NAMALWA (cell line): ENCODE measurements at places on chromosomes 2 and 18.

GRCh38 chr2:203739351-203739750 lies 32.9 kb downstream of the CD28 start:
- no peak for DNase-seq

DNA sequence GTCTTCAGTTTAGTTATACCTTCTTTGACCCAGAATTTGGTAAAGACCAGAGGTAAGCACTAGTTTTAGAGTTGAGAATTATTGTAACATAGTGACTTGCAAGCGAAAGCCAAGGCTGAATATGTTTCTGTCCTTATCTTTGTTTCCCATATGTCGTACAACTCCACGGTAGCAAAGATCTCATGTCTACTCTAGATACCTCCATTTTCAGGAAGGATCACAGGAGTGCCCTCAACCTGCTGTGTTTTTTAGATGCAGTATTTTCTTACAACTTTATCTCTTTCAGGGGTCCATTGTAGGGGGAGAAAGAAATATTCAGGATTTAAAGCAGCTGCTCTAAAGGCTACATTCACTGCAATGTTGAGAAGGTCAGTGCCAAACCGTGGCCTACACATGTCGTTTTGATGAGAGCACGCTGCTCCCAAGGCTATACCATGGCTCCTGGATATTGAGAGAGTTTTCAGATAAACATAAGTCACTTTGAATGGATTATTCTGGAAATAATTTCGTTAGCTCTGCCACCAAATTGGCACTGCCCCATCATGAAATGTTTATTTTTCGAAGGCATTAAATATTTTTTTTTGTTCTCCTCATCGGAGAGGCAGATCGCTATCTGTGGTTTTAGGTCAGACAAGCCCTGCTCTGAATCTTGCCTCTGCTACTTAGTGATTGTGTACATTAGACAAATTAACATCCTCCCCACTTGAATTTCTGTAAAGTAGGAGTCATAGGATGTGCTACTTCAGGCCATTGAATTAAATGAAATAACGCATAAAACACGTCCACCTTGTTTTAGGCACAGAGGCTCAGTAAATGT lies 2.1 kb downstream of the RHBDD1 start:
- no peak for DNase-seq

DNA sequence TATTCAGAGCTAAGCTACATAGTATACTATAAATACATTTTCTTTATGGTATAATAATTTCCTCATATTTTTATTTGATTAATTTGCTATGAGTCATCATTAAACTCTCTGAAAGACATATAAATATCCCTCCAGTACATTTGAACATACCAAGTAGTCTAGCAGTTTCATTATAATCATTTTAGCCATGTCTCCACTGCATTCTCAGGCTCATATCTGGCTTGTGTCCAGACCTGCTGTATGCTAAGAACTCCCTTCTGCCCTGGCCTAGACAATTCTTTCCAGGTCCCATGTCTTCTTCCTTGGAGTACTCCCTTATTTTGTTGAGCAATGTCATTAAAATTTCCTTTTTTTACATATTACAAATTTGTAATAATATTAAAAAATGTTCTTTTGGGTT lies 16.6 kb upstream of the DYNC1I2 start:
- no peak for DNase-seq

DNA sequence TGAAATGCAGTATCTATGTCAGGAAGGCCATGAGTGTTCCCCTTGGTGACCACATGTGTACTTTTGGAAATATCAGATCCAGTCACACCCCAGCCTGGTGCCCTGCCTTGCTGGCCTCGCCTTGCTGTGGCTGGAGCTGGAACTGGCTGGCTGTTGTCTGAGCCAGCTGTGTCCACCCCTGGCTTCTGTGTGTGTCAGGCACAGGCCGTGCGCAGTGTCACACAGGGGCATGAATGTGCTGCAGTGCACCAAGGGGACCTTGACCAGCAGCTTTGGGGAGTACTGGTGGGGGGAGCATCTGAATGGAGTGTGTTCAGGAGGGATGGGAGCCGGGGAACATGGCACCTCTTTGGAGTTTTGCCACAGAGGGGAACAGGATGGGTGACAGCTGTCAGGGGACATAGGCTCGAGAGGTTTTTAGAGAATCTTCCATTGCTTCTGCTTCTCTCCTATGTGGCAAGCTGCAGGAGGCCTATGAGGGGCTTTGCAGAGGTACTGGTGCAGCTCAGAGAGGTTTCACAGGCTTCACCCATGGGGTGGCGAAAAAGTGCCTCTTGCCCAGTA lies 44.7 kb upstream of the FAHD2A start:
- no peak for DNase-seq

DNA sequence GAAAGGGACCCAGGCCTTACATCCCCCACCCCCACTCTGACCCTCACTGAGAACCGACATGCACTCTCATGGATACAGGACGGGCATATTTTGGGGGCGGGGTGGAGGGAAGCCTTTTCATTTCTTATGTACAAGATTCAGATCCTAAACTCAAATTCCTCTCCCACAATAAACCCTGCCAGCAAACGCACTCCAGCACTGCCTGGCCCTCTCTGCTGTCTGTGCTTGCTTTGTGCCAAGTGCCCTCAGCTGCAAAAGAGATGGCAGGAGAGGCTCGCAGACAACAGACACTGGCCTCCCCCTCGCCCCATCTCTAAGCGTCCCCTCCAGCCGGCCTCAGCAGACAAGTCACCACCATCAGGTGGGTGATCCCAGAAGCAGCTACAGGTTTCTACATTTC lies 42.4 kb downstream of the FAM168B start:
- DNase-seq: no peak

GRCh38 chr18:77178559-77178958 lies 46.0 kb upstream of the MBP start:
- DNase-seq: no peak

DNA sequence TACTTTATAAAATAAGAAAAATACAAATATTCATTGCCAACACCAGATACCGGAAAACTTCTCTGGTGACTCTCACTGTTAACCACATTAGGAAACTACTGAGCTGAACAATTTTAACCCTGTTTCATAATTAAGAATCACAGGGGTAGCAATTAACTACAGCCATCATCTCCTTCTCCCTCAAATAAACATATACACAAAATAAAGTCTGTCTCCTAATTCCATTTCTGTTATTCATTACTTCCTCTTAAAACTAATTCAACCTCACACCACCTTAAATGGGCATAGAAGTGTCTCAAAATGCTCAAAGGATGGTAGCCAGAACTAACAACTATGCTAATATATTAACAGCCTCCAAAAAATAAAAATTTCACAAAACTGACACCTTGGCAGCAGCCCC lies 60.7 kb downstream of the ACVR1 start:
- DNase-seq: no peak

DNA sequence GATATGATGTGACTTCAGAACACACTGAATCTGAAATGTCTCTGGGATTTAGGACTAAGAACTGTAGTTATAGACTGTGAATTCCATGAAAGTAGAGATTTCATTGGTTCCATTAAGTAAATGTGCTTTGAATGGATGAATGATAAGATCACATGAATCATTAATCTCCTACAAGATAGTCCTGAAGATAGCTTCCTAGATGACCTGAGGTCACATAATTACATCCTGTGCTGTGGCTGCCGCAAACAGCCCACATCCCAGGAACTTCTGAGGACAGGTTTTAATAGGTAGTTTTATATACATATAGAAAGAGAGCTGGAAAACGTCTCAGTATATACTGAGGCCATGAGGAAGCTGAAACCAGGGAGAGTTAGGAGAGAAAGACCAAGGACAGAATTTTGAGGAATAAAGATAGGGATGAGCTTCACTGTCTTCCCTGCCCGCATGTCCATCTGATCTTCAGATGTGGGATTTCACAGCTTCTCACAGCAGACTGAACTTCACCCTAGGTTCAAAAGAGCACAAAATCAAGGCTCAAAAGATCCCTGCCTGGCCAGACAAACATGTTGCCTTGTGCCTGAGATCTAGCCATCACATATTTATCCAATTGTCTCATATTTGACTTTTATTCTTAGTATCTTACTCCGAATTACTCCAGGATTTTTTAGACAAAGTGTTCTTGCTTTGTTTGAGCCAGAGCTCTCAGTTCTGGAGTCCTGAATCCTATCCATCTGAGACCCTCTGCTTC lies 188.2 kb downstream of the IRS1 start:
- no peak for DNase-seq

- no peak for DNase-seq
These were observed 39.2 kb upstream of the MRPL19 start for GRCh38 chr2:75607400-75607798.

GRCh38 chr2:83650898-83651297 lies 808.2 kb downstream of the SUCLG1 start:
- DNase-seq: no peak

GRCh38 chr2:21544392-21544791 lies 420.6 kb downstream of the TDRD15 start:
- DNase-seq: no peak
